ENCODE measurements at places on chromosomes 13 and 19.

DNA sequence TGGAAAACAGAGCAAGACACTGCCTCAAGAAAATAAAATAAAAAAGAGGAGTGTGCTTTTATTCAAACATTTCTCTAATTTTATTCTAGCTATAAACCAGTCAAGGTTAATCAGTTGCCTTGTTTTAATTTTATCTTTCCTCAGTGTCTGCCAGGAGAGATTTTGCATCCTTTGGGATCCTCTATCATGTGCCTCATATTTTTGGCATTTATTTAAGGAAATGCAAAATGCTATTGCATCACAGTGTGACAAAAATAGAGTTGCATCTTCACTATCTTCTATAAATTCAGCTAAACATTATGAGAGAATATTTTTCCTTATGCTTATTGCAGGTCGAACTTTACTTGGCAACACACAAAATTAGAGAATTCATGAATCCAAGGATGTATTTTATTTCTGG lies 639.0 kb upstream of the KLF12 start:
- no peak for DNase-seq

DNA sequence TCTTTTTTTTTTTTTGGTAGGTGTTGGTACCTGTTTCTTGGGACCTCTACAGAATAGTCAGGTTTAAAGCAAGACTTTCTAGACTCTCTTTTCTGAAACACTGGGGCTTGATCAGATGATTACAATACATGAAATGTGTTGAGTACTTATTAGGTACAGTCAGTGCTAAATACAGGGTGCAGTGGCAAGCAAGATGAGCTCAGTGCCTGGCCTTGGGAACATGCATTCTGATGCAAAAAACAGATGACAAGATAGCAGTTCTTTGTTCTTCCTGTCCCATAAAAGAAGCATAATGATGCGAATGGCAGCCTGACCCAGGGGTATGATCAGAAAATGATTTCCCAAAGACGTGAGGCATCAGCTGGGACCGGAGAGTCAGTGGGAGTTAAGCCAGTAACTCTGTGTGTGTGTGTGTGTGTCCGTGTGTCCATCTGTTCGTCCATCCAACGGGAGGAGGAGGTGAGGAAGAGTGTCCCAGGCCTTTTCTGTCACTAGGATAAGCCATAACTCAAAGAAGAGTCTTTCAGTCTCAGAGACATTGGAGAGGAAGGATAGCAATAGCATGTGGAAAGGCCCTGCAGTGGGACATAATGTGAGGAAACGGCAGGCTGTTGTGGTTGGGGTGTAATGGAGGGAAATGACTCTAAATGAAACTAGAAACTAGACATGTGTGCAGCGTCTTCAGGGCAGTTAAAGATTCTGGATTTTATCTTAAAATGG lies 32.2 kb downstream of the SLAIN1 start:
- no peak for DNase-seq

GRCh38 chr19:19405971-19406877 lies 749 bp downstream of the GATAD2A start:
- DNase-seq: no peak

- no peak for DNase-seq
Observed at GRCh38 chr13:33751151-33751550, 66.8 kb upstream of the RFC3 start.

- DNase-seq: no peak
Observed at GRCh38 chr13:96003304-96003703, 49.9 kb downstream of the UGGT2 start.

DNA sequence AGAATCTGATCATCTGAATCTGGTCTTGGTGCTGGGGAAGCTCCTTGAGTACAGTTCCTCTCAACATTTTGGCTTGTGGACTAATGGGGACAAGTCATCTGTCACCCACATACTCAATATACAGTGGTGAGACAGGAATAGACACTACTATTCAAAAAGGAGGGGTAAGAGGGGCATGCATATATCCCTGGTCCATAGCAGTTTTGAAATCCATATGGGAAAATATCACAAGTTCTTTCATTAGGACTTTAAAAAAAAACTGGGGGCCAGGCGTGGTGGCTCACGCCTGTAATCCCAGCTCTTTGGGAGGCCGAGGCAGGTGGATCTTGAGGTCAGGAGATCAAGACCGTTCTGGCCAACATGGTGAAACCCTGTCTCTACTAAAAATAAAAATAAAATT lies 20.3 kb upstream of the PPP5C start:
- no peak for DNase-seq

- DNase-seq: no peak
Observed at GRCh38 chr19:12194827-12195731, 32.2 kb downstream of the ZNF136 start.

DNA sequence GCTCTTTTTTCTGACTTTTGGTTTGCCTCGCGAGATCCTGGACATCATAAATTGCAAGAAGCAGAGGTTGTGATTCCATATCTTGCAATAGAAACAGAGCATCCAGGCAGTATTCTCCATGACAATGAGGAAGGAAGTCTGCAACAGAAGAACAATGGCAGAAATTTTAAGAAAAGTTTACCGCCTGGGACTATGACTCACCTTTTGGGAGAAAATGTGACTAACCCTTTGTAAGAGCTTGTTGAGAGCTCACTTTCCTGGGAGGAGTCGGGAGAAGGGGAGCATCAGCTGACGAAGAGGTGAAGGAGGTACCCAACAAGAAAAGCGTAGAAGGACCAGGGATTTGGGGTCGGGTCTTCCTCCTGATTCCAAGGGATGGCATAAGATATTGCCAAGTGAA lies 34.3 kb upstream of the TNFSF11 start:
- DNase-seq: no peak

- no peak for DNase-seq
Observed at GRCh38 chr13:98880677-98881076, 97.2 kb downstream of the DOCK9 start.

DNA sequence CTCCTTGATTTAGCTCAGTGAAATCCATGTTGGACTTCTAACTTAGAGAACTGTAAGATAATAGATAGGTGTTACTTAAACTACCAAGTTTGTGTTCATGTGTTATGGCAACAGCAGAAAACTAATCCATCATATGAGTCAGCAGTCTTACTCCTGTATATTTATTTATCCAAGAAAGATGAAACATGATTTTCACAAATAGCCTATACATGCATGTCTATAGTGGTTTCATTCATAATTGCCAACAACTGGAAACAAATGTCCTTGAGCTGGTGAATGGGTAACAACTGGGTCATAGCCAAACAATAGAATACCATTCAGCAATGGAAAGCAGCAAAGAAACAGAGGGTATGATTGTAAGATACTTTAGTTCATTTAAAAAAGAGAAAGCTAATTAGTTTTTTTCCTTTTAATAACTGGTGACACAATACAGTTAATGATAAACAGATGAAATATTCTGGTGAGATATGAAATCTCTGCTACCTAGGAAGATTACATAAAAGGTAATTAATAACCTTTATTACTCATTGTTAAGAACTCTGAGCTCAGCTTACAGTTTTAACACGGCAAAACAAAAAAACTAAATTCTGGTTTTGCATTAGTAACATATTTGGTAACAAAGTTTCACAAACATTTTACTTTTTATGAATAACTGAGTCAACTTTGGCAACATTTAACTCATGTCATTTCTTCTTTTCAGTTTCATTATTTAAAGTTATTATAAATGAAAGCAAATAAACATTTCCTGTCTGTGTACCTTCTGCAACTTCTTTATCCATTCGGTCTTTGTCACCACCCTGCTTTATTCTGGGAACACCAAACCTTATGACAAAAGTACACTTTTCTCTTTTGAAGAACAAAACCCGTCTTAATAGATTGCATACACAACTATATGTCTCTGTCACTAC lies 181.3 kb downstream of the LIG4 start:
- DNase-seq: no peak

DNA sequence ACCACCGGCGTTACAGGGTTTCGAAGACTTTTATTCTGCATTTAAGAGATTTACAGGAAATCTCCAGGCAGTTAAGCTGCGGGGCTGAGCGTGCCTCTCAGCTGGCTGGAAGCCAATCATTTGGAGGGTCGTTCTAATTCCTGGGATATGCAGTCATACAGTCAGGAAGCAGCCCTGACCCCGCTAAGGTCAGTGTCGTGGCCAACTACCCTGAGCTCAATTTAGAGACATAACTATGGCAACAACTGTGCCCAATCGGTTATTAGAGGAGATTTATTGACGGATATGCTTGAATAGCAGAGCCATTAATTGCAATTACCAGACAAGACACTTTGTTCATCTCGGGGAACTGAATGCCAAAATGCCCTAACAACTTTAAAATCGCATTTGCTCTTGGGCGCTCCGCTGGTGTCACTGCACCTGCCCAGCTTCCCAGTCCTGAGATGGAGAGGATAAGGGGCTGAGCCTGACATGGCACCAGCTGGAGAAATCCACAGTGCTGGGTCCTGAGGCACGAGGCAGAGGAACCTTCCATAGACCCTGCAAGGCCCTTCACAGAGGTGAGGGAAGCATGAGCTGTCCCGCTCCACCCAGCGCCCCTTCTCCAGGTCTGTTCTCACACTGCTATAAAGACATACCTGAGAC lies 15.1 kb upstream of the ZNF507 start:
- DNase-seq: no peak

DNA sequence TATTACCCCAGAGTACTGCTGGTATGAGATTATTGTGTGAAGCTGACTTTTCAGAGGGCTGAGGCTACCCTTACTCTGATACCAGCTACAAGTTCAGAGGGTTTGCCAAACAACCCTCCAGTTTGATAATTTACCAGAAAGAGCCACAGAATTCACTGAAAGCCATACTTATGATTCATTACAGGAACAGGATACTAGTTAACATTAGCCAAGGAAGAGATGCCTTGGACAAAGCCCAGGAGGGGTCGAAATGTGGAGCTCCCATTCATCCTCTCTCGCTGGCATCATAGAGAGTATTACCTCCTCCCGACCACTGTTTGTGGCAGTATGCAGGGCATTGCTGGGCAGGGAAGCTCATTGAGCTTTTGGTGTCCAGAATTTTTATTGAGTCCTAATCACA lies 364.3 kb downstream of the KCNRG start:
- no peak for DNase-seq

DNA sequence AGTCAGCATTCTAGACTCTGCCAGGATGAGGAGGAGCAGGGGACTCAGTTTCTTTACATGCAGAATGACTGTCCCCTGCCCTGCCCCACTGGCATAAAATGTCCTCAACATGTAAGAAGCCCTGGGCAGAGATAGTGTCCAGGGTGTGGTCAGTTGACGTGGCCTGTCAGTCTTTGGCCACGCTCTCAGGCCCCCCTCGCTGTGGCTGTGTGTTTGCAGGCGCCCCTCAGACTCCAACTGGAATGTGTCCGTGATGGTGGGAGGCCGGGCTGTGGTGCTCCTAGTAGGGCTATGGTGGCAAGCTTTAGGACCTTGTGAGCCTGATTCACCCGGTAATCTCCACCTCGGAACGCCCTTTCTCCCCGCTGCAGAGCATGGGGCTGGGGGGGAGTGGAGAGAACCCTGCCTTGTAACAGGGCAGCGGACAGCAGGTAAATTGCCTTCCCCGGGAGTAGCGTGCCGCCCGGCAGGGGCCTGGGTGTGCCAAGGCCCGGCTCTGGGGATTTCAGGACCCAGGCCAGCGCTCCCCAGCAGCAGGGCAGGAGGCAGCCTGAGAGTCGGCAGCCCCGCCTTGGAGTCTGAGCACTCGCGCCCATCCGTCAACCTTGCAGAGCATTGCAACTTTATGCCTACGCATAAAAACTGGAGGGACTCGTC lies 62.3 kb downstream of the CHST8 start:
- no peak for DNase-seq

DNA sequence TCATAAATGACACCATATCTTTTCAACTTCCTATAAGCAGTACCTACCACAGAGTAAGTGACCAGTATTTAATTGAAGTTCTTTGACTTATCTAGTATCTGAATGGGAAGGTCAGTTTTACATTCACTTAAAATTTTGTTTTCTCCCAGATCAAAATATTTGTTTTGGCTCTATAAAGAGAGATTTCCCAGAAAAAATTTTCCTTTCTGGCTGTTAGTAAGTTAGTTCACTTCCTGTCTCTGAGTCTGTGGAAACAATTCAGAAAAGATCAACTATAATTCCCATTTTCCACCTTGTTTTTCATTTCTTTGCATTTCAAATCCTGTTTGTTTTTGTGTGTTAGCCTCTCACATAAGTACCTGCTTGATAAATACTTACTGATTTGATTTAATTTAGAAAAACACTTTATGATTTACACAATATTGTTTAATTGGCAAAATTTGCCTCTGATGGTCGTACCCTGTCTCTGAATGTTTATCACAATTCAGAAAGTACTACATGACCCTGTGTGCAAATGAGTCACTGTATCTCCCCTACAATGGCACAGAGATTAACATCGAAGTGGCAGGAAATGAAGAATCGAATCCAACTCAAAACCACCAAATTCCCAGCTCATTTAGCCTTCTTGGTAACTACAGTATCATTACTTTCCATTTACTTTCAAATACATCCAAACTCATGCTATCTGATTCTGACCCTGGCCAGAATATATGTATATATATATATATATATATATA lies 15.4 kb upstream of the MED4 start:
- no peak for DNase-seq

DNA sequence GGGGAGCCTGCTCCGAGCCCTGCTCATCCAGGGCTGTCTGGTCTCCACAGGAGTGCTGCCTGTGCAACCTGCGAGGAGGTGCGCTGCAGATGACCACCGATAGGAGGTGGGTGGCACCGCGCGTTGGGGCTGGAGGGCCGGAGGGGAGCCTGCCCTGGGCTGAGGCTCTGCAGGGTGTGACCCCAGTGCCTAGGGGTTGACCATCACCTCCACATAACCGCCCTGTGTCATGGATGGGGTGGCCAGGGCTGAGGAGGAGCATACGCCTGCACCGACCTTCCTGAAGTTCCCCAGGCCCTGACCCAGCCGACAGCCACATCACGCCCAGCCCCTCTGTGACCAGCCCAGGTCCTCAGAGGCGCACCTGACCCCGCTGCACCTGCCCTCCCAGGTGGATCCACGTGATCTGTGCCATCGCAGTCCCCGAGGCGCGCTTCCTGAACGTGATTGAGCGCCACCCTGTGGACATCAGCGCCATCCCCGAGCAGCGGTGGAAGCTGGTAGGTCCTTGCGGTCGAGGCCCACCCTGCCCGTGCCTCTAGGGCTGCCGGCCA lies 168.7 kb downstream of the KDM4B start:
- no peak for DNase-seq

- no peak for DNase-seq
Observed at GRCh38 chr19:55369653-55370304, 484 bp downstream of the IL11 start.

DNA sequence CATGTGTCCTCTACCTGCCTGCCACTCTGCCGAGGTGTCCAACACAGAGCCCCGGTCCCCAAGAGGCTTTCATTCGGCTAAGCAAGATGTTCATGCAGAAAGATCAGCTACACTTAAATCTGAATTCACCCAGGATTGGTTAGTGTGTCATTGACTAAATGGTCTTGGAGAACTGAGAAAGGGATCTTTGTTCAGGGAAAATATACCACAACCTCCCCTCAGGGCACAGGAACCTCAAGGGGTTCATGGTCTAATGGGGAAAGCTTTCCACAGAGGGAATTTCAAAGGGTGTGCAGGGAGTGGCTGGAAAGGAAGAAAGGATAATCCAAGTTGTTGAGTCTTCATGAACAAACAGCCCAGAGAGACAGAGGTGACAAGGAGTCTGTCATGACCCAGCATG lies 14.4 kb upstream of the POP4 start:
- no peak for DNase-seq
